CD4-positive, alpha-beta T cell treated with Interleukin-15 for 1 hour (primary cell): ENCODE measurements at places on chromosomes 3 and 15.

DNA sequence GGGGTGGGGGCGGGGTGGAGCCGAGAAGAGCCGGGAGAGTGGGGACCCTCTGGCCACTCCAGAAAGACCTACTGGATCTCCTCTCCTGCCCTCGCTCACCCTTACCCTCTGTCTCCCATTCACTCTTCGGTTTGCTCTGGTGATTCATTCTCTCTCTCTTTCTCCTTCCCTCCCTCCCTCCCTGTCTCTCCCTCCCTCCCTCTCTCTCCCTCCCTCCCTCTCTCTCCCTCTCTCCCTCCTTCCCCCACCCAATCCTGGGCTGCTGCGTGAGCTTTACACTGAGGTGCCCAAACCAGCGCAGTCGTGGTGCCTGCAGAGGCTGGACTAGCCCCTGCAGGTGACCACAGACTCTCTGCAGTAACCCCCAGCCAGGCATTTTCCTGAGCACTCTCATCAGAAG is 32.2 kb upstream of the ADAMTS17 start:
- DNase-seq: no peak

GRCh38 chr15:39585871-39586301 is 5.0 kb downstream of the THBS1 start:
- DNase-seq: no peak

GRCh38 chr3:23103764-23104163 is 99.4 kb upstream of the UBE2E2 start:
- DNase-seq: no peak

DNA sequence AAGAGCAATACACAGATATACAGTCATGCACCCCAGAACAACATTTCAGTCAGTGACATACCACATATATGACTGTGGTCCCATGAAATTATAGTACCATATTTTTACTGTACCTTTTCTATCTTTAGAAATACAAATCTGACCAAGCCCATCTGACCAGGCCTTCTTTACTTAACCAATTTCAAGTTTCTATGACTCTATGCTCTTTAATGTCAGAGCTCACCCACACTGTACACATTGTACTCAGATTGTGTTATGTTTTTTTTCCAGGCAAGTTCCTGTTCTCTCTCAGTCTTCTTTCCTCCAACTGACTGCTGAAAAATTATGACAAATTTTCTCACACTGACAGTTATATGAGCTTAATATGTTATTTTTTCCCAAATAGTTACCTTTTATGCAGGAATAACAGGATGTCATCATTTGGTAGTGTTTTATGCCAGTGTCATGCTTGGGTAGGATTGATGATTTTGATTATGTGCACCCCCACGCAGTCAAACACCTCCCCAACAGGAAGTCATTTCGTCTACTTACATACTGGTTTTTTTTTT is 8.0 kb upstream of the CBLB start:
- DNase-seq: peak; percentile 18

GRCh38 chr15:35533130-35534110 is 12.5 kb downstream of the DPH6 start:
- no peak for DNase-seq

- DNase-seq: no peak
Observed at GRCh38 chr3:141237701-141238521, 6.3 kb downstream of the PXYLP1 start.
